CD4-positive, alpha-beta T cell treated with Interleukin-12 subunit alpha and Interleukin-12 subunit beta, for 1 hour (primary cell): ENCODE measurements at places on chromosomes 12 and 14.

DNA sequence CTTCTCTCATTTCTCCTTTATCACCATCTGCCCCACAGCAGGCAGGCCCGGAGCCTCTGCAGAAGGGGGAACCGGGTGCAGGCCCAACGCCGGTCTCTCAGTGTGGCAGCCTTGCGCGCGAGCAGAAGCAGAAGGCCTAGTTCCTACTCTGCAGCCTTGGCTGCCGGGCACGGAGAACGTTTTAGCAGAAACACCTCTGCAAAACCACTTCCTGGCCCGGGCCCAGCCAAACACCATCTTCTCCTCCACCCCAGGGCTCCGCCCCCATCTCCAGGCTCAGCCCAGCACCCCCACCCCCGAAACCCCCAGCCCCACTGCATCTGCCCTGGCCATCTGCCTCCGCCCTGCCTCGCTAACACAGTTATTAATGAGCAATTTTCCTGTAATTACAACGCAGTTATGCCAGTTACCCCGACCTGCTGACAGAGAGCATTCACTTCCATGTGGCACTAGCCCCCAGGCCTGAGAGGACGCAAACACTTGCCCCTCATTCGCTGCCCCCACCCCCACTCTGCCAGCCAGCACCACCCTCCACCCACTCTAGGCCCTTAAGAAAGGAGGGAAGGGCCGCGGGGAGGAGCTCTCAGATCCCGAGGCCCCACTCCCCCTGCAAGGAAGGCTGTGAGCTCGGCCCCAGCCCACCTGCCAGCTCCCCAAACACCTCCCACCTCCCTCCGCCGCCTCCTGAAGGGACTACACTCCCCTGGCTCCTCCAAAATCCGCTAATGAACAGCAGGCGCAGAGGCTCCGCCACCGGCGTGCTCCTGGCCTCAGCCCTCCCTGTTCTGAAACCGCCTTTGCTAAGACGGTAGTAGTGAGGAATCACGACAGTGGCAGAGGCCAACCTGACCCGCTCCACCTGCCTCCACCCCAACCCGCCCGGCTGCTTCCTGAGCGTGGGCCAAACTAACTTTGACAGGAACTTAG is 44.7 kb upstream of the FBRSL1 start:
- peak; percentile 85 for DNase-seq

DNA sequence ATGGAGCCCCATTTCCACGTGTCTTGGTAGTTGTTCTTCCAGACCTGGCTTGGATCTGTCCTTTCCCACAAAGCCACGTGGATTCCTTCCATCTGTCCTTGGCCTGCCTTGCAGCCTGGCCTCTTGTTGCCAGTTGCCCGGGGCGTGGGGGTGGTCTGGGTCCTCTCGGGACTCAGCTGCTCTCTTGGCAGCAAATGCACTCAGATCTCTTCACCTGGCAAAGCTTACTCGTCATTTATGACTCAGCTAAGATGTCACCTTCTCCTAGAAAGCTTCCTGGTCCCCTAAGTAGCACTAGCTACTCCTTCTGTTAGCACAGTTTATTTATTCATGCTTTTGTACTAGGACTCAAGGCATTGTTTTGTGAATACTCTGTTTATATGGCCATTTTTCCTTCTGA is 13.6 kb downstream of the PLEKHG3 start:
- DNase-seq, result no peak

DNA sequence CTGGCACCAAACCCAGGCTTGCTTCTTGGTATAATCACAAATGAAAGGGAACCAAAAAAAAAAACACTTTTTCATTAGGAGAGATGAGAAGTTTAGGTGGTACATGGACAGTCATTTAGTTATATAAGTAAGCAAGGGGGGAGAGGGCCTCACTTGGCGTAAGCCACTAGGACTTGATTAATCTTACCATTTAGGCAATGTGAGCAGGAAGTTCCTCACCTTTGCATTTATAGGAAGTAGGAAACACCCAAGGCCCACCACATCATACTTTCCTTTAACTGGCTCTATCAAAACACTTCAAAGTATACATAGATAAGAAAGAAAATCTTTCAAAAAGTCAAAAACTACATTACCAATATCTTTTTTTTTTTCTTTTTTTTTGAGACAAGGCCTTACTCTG is 6.7 kb upstream of the RPS6KA5 start:
- peak; percentile 52 for DNase-seq

GRCh38 chr14:75359098-75359497 is 68.7 kb upstream of the JDP2 start:
- no peak for DNase-seq

GRCh38 chr14:106518054-106518943 is 991.9 kb downstream of the TMEM121 start:
- peak; percentile 82 for DNase-seq

DNA sequence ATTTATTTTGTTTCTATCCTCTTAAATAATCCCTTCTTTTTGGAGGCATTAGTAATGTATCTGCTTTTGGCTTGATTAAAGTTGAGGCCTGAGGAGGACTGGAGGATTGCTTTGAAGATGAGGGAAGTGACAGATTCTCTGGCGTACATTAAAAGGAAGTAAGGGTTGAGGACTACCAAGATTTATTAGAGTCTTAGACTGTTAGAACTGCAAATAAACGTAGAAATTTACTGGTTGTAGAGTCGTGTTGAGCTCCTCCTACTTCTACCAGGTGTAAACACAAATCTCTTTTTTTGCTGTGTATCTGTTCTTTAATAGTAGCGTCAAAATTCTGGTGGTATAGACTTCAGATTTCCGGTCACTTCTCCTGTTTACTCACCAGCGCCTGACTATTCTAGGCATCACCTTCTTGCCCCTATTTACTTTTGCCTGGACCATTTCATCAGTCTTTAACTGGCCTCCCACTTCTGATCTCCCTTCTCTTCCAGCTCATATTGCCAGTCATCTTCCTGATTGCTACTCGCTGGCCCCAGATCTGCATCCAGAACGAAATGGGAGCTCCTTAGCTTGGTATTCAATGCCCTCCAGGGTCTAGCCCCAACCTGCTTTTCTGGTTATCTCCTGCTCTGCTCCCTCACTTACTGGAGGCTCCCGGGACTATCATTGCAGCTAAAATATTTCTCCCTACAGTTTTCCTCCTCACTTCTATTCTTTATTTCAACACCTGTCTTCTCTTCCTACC is 8.4 kb upstream of the EID3 start:
- no peak for DNase-seq

- DNase-seq, result no peak
These were observed 31.7 kb downstream of the FGD4 start for GRCh38 chr12:32431025-32431424.
